NT2/D1 (cell line): ENCODE measurements at places on chromosomes 11 and 22.

DNA sequence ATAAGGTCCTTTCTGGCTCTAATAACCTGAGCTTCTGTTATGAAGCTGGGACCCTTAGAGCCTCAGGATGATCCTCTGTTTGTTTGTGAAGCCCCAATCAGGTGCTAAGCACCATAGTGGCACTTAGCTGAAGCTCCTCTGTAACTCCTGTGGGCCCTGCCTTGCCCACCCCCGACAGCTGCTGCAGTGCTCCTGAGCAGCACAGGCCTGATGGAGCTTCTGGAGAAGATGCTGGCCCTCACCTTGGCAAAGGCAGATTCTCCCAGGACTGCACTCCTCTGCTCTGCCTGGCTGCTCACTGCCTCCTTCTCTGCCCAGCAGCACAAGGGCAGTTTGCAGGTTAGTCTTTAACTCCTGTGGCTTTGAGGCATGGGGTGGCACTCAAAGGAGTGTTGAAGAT lies 19.0 kb upstream of the CCDC134 start:
- no peak for DNase-seq

- DNase-seq = peak; percentile 27
Measured at GRCh38 chr22:49767355-49768062, 60.2 kb downstream of the BRD1 start.

DNA sequence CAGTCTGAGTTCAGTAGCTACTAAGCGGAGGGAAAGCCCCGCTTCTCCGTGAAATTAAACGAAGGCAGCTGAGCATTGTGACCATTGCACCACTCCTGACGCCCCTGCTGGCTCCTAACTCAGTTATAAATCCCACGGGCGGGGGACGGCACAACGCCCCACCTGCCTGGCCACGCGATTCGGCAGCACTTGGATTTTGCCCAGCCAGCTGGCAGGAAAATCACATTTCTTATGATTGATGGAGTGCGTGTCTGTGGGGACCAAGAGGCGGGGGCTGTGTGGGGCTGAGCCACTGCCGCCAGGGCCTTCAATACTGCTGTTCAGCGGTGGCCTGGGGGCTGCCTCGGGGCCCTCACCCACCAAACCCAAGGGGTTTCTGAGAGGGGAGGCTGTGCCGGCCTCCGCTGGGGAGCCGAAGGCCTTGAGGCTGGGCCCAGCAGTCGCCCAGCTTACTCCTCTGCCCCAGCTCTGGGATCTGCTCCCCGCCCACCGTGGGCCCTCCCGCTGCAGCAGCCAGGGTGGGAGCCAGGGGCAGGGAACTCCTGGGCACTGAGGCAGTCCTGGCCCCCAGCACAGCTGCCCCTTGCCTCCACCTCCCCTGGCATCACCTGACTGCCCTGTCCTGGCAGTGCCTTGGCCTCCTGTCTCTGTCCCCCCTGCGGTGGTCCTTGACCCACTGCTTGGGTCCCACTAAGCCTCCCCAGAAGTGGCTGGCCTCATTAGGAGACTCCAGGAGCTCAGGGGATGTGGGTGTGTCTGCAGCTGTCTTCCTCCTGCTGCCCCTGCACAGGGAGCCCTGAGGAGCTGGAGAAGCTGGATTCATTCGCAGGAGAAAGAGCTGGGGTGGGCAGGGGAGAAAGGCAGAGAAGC lies 30.7 kb downstream of the SHISAL1 start:
- DNase-seq = no peak

DNA sequence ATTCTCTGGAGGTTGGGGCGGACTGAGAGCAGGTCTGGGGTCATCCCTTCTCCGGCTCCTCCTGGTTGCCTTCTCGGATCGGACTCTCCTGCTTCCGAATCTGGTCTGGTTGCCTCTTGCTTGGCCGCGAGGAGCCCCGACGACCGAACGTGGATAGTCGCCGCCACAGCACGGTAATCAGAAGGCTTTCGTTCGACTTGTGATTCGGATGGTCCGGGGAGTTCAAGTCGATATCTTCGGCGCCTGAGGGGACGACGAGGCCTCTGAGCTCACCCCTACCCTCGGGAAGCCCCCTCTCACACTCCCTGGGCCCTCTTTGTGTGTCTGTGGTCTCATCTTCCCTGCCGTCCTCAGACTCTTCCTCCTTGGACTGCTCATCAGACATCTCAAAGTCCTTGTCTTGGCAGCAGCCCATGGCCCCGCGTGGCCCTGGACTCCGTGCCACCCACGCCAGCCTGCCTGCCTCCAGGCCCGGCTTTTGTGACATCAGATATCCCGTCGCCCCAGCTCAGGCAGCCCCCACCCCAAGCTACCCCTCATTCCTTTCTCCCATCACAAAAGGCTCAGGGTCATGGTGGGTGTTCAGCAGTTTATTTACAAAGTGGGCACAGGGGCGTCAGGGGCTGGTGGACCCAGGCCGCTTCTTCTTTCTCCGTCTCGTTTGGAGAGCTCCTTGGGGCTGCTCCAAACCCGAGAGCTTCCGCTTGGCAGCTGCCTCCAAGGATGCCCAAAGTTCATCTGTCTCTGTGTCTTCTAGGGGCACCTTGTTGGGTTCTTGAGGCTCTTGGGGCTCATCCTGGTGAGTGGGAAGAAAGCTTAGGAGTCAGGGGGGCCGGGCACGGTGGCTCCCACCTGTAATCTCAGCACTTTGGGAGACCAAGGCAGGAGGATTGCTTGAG lies at the start of gene TEX54:
Gene TEX54 (minus strand): TSS at position 506 of the 899 bp plus-strand sequence.
- DNase-seq = no peak

DNA sequence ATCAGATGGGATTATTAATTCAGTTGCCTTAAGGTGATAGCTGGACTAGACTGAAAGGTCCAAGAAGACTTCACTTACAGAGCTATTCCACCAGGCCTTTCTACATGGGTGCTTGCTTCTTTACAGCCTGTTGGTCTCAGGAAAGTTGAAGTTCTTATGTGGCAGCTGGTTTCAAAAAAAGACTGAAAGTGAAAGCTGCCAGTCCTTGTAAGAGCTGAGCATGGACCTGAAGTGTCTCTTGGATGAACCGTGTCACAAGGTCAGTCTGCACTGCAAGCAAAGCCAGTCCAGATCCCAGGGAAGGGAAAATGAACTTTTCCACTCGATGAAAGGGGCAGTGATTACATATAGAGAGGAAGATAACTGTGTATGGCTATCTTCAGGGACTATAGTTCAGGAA lies 201.5 kb upstream of the LUZP2 start:
- DNase-seq = no peak

- DNase-seq = no peak
Measured at GRCh38 chr11:102685754-102686153, 19.8 kb downstream of the MMP27 start.

DNA sequence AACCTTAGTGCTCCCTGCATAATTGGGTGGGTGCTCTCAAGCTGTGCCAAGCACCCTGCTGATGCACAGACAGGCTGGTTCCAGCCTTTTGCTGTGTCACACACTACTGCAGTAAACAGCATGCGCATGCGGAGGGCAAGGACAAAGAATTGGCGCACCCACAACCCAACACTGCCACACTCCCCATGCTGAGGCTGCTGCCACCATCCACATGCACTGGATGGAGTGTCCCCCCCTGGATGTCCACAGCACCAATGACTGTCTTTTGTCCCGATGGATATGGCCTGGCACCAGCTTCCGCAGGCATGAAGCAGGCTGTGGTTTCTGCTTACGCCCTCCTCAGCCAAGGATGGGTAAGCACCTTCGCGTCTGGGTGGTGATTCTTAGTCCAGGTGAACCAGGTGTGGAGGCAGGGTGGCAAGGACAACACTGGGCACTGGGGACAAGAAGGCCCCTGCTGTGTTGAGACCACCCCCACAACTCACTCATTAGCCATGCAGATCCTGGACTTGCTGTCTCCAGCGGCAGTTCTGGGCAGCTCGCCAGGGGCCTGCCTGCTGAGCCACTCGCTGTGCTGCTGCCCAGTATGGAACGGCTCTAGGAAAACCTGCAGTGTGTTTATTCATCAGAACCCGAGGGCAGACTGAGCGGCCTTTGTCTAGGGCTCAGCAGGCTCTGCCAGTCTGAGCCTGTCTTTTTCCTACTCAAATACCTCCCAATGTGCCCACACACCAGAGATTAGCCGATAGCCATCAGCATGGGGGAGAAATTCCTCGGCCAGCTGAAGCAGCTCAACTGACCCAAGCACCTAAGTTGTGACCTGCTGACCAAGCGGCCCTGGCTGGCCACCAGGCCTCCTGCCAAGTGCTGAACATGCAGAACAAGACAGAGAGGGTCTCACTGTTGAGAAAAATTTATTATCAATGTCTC lies 8.2 kb upstream of the NAP1L4 start:
- no peak for DNase-seq

DNA sequence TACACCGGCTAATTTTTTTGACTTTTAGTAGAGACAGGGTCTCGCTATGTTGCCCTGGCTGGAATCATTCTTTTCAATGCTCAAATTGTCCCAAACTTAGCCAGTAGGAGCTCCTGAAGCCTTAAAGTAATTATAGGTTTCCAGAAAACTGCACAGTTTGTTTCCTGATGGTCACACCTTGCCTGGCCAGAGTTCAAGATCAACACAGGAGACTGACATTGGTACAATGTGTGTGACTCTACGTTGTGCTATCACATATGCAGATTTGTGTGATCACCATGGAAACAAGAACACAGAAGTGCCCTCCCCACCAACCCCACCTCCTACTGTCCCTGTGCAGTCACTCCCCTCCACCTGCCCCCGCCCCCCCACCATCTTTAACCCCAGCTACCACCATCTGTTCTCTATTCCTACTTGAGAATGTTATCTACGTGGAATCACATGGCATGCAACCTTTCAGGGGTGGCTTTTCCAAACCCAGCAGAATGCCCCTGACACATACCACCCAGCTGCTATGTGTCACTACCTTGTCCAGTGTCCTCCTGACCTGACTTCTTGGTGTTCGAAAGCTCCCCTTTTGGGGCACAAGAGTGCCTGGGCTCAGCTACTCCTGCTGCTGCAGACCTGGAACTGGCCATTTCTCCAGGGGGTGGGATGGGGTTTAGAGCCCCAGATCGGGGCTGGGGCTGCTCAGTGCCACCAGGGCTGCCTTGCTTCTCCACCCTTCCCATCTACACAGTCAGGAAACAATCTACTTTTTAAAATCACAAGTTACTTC lies 6.1 kb upstream of the NAP1L4 start:
- no peak for DNase-seq

DNA sequence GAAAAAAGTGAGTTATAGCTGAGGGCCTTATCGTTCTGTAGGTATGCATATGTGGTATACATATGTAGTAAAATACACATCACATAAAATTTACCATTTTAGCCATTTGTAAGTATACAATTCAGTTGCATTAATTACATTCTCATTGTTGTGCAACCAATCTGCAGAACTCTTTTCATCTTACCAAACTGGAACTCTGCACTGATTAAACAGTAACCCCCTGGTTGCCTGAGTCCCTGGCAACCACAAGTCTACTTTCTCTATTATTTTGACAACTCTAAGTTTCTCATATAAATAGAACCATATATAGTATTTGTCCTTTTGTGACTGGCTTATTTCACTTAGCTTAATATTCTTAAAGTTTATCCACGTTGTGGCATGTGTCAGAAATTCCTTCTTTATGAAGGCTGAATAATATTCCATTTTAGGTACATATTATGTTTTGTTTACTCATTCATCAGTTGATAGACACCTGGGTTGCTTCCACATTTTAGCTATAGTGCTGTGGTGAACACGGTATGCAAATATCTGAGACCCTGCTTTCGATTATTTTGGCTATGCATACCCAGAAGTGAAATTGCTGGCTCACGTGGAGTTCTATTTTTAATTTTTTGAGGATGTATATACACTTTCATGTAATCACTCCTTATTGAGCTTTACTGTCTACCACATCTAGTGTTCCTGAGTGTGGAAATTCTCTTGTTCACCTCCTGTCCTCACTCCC lies 1.6 kb upstream of the DDX10 start:
- no peak for DNase-seq

DNA sequence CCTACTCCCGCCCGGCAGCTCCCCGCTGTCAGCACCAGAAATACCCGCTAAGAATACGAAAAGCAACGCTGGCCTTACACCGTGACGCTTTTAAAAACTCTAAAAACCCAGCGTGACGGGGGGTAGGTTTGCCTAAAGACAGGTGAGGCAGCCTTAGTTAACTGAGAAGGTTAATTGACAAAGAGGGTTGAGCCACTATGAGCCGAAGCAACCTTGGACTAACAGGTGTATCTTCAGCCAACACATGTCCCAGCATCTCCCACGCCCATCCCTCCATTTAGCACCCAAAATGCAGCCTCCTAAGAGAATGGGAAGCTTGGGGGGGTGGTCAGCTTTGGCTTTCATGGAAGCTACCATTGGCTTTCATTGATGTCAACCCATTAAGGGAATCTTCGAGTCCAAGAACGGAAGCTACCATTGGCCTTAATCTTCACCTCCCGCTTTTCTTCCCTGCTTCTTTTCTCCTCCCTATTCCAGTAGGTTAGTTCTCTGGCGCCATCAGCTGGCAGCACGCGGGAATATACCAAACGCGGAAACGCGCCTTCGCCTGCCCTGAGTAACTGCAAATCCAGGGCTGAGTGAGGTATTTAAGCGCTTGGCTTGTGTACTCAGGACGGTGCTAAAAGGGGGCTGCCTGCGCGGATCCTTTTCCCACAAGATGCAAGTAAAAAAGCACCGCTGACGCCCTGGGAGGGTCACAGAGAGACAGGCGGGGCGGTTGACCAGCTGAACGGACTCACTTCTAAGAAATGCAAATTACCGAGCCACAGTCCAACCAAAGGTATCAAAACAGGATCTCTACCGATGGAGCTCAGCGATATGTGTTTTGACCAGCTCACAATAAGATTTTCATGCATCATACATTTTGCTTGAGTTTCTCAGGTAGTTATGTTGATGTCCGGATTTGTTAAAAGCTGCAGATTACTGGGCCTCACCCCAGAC lies 38.5 kb upstream of the GLYATL1 start:
- peak; percentile 85 for DNase-seq
